ENCODE measurements at places on chromosomes 4 and X. TPM values are rescaled to one million over a fixed set of nuclear protein-coding genes. Genes with fewer than 3 reads are reported as not detected.

The SLC6A14 gene
- 0.04 TPM for total RNA-seq

The RBMXL3 gene
- total RNA-seq: not detected

The SPATA4 gene
- total RNA-seq: 0.08 TPM

The SMAD1 gene
- total RNA-seq: 26.8 TPM

The BEND4 gene
- total RNA-seq: not detected

The SPANXN3 gene
- not detected for total RNA-seq

The POU3F4 gene
- not detected for total RNA-seq

The DACH2 gene
- not detected for total RNA-seq

The SLITRK2 gene
- total RNA-seq: not detected

The EXOC1L gene
- total RNA-seq: not detected

The UGT2B11 gene
- total RNA-seq: not detected

The HPGD gene
- not detected for total RNA-seq

The DUSP21 gene
- not detected for total RNA-seq

The VSIG4 gene
- total RNA-seq: not detected

The MAGEE1 gene
- total RNA-seq: 2.8 TPM

The FABP2 gene
- total RNA-seq: not detected

The GPR82 gene
- total RNA-seq: not detected

The CTBP1 gene
- total RNA-seq: 129 TPM

The ATP8A1 gene
- 0.16 TPM for total RNA-seq

The CFP gene
- total RNA-seq: not detected

The ENPEP gene
- not detected for total RNA-seq

The NSUN7 gene
- 0.34 TPM for total RNA-seq

The SOX3 gene
- total RNA-seq: not detected

The STBD1 gene
- total RNA-seq: 3.4 TPM

The PROM1 gene
- not detected for total RNA-seq

The ERAS gene
- not detected for total RNA-seq

The MEPE gene
- total RNA-seq: not detected

The XAGE1B gene
- total RNA-seq: not detected

The TCEAL7 gene
- total RNA-seq: 7.6 TPM

The TEX11 gene
- not detected for total RNA-seq

The CLIC2 gene
- total RNA-seq: not detected

The GABRG1 gene
- total RNA-seq: not detected

Measured in hair follicular keratinocyte (primary cell).